ENCODE measurements at places on chromosomes 7 and 10.

DNA sequence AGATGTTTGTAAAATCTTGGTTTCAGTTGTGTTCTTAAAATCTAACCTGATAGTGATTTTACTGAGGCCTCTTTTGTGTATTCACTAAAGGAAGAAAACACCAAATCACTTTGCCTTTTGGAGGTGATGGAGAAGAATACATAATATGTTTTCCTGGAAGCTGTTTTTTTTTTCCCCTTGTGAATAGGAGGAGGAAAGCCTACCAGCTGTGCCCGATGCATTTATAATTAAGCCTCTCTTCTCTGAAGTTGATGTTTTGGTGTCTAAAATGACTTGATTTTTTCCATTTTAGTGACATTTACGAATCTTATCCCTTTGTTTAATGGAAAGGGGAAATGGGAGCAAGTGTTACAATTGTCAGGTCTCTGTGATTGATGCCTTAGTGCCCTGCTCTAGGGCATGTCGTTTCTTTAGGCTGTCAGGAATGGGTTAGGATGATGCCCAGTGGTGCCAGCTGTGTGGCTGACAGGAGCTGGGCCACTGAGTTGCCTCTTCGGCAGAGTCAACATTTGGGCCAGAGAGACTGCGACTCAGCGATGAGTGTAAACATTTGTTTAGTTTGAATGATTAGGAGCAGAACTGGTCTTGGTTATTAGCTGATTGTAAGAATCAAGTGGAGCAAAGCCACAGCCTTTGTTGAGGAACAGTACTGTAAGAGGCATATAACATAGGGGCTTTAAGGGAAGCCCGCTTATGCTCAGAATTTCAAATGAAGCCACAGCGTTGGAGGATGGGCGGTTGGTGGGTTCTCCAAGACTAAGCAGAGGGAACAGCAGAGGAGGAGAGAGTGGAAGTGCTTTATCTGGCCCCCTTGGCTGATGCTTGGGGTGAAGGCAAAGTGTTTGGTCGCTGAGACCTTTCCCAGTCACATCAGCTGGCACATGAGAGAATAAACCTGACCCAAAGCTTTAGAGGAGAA, 81.6 kb downstream of the CDK14 start:
- no peak for DNase-seq

GRCh38 chr7:97002555-97003261, 2.6 kb upstream of the DLX6 start:
- no peak for DNase-seq

DNA sequence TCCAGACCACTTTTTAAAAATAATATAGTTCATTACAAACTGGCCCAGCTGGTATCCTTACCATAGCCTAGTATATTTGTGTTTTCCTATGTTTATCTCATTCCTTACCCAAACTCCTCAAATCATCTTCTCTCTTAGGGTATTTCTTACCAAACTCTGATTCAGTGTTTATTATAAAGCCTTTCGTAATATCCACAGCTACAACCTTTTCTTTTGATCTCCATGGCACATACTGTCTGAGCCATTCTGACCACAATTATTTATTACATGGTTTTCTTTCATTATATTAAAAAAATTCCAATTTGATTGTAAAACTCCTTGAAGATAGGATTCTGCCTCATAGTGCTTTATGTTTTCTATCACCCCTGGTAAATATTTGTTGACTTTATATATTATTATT, 94.2 kb downstream of the LRMDA start:
- DNase-seq, result no peak

GRCh38 chr7:33563651-33564050, 341.7 kb upstream of the BMPER start:
- no peak for DNase-seq

DNA sequence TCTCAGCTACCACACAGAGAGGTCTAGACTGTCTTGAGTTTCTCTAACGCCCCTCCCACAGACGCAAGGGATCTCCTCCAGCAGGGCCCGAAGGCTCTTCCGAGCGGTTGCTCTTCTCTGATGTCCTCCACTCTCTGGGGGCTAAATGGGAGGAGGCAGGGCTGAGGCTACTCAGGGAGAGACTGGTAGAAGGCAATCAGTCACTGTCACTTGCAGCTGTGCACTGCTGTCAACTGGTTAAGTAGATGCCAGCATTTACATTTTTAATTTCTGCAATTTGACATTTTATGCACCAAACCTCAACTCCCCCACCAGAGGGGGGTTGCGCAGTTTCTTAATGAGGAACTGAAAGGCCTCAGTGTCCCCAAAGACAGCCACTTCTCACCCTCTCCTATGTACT, 442.8 kb downstream of the PLXNA4 start:
- DNase-seq, result no peak

GRCh38 chr7:78396210-78396609, 597.6 kb downstream of the PHTF2 start:
- no peak for DNase-seq

DNA sequence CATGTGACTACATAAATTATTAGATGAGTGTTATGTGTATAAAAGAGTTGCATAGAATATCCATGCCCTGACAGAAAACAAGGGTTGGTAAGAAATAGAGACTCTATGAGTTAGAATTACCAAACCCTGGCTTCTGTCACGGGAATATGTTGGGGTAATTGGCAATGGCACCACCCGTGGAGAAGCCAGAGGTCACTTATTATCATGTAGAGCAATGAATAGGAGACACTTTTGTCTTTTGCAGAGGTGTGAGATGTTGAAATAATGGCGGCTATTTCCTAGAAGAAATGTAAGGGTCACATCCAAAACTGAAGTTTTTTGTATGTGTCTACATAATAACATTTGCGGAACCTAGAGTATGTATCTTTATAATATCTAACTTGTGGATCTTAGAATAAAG, 35.3 kb downstream of the ABCB5 start:
- DNase-seq, result no peak

GRCh38 chr7:2843711-2844152, 376 bp downstream of the GNA12 start:
- no peak for DNase-seq

GRCh38 chr7:159030490-159031134, 114.1 kb downstream of the VIPR2 start:
- DNase-seq, result peak; percentile 53

GRCh38 chr10:111126077-111126476, 49.2 kb downstream of the ADRA2A start:
- no peak for DNase-seq

GRCh38 chr10:73168465-73168803, 515 bp downstream of the FAM149B1 start:
- no peak for DNase-seq

GRCh38 chr10:25481467-25481866, 306.7 kb downstream of the GPR158 start:
- no peak for DNase-seq

DNA sequence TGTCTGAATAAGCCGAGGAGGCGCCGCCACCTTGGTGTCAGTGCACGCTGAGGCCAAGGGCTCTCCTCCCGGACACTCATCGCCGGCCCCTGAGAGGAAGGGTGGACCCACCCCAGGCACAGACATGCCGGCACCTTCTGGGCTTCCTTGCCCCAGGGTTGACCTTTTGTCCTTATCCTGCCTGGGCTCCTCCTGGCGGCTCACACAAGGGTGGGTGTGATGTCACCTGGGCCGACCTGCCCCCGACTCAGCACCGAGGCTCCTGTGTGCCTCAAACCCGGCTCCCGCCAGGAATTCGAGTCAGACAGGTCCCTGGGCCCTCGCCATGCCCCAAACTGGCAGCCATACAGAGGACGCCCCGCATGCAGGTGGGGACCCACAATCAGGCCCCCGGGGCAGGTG, 17.7 kb upstream of the CFAP46 start:
- DNase-seq, result peak; percentile 20

DNA sequence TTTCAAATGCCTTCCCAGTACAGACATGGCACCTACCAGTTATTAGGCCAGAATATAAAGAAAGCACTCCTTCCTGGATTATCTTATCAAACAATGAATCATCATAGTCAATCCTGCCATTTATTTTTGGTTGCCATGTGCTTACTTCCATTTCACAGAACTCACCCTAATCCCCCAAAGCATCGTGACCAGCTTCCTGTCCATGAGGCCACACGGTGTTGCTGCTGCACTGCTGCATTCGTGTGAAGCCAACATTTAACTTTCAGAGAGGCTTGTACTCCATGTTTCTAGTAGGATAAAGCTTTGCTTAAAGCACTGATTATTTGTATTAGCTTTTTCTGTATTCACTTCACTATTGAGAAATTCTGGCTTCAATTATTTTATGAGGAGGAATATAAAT, 14.4 kb downstream of the COL28A1 start:
- no peak for DNase-seq

GRCh38 chr7:33354201-33354600, 224.8 kb downstream of the BBS9 start:
- no peak for DNase-seq

DNA sequence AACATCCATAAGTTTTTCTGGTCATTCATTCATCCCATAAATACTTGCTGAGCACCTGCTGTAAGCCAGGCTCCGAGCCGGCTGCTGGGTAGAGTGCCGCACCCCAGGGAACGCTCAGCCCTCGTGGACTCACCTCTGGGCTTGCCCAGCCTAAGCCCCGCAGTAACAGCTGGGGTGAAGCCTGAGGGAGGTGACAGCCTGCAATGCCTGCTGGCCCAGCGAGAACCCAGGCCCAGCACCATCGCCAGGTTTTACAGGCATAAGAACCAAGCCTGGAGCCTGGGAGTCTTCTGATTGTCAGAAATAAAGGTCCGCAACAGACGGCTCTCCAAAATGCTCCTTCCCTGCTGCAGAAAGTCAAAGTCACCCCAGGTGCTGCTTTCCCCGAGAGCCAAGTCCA, 205.4 kb downstream of the ZMYND11 start:
- DNase-seq, result no peak

- DNase-seq, result no peak
These were observed 44.8 kb downstream of the GNAT3 start for GRCh38 chr7:80467069-80467468.

DNA sequence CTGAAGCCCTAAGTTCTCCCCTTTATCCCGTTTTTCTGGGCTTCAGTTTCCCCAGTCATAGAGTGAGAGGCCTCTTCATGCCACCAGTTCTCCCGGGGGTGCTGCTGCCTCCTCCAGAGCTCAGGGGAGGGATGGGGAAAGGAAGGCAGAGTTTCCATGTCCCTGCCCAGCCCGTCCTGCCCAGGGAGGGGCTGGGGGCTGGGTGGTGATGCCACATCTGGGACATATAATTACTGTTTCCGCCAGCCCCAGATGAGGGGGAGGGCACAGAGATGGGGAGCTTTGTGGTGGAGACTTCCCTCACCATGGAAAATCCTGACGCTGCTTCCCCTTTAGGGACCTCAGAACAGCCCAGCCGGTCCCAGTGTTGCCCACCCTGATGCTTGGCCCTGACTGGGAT, 4.1 kb downstream of the AQP1 start:
- no peak for DNase-seq

DNA sequence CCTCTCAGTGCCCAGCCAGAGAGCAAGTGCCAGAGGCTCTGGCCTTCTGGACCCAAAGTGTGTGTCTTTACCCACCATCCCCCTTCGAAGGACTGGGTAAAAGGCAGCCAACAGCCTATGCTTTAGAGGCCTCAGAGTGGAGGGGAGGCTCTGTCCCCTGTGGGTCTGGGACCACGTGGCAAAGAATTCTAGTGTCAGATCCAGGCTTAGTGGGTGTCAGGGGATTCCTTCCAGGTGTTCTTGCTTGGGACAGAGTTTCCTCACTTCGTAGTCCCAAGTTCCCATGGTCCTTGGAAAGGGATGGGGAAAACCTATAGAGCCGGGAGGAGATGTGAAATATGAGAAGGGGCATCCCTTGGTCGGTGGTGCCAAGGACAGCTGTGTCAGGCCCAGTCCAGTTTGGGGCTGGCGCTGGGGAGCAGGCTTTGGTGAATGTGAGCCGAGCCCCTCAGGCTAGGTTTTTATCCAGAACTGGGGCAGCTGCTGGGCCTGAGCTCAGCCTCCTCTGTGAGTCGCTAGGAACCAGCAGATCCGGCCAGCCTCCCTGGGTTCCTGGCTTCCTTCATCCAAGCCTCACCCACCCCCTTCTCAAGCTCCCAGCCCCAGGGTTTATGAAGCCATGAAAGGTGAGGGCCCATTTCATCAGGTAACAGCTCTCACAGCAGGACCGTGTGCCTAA, 71.2 kb downstream of the C10orf105 start:
- DNase-seq, result no peak

DNA sequence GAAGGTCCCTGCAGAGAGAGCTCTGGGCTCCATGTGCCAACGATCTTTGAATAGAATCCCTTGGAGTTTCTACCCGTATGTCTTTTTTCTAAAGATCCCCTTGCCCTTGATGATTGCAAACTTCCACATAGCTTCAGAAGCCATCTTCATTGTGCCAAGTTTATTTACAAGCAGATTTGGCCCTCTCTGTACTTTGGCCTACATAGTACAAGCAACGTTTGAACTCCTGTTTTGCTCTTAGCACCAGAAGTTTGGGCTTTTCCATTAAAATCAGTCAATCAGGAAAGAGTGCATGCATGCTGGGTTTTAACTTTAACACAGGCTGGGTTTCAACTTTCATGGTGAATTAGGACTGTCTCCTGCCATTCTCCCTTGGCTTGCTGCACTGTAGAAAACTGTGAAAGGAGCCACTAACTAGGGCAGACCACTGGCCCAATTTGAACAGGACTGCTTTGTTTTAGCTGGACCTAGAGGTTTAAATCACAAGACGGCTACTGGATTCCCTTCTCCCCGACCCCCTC, 557.6 kb upstream of the GALNT17 start:
- DNase-seq, result no peak

GRCh38 chr10:132516771-132517725, 20.5 kb upstream of the INPP5A start:
- peak; percentile 20 for DNase-seq

- no peak for DNase-seq
These were observed 455.8 kb downstream of the TFEC start for GRCh38 chr7:115574681-115575291.

DNA sequence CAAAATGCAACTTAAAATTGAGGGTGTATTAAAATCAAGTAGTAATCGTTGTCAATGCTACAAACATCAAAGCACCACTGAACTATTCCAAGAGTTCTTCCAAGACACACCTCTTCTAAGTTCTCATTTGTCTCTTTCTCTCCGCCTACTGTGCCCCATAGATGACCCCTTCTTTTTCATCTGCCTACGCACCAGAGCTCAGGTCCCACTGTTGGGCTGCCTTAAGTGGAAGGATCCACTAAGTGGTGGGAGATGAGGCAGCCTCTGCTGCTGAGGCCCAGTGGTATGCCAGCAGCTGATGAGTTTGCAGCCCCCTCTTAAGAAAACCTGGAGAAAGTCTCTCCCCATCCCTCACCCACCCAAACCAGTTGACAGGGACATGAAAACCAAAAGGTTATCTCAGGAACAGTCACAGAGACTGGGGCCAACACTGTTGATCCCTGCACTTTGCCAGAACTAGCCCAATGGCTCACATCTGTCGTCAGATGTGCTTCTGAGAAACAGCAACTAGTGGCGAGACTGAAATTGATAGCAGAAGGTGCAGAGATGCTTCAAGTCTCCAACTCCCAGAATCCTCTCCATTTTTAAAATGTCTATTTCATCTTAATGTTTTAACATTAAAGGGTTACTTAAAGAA, 88.4 kb downstream of the CHCHD3 start:
- DNase-seq, result no peak

Data from activated T-cell treated with anti-CD3 and anti-CD28 coated beads, Interleukin-2, amount 50 U/mL, for 24 hours (primary cell).